ENCODE measurements at places on chromosomes 16 and 17.

DNA sequence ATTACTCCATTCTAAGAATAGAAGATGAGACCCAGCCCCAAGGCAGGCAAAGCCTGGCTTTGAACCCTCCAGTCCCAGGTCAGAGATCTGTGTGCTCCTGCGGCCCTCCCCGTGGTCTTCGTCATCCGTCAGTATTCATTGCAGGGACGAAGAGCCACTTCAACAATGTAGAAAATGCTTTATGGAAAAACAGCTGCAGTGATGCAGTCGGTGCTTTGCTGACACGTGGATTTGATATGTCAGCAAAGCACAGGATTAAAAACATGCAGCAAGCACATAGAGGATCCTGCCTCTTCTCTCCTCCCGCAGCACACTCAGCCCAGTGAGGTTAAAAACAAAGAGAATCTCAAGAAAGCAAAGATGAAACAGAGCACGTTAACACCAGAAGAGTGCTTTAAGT is 117.1 kb upstream of the AXIN2 start:
- DNase-seq: no peak

DNA sequence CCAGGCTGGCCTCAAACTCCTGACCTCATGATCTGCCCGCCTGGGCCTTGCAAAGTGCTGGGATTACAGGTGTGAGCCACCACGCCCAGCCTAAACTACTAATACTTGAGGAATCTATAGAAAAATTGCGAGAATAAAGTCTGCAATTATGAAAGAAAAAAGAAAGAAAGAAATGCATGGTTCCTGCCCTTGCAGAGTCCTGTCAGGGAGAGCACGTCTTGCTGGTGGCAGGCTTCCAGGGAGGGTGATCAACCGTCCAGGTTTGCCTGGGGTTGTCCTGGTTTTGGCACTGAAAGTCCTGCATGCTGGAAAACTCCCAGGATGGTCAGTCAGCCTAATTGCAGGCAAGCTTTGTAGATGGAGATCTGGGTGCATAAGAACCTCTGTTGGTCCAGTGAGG is 21.5 kb upstream of the KIFC3 start:
- DNase-seq: no peak

DNA sequence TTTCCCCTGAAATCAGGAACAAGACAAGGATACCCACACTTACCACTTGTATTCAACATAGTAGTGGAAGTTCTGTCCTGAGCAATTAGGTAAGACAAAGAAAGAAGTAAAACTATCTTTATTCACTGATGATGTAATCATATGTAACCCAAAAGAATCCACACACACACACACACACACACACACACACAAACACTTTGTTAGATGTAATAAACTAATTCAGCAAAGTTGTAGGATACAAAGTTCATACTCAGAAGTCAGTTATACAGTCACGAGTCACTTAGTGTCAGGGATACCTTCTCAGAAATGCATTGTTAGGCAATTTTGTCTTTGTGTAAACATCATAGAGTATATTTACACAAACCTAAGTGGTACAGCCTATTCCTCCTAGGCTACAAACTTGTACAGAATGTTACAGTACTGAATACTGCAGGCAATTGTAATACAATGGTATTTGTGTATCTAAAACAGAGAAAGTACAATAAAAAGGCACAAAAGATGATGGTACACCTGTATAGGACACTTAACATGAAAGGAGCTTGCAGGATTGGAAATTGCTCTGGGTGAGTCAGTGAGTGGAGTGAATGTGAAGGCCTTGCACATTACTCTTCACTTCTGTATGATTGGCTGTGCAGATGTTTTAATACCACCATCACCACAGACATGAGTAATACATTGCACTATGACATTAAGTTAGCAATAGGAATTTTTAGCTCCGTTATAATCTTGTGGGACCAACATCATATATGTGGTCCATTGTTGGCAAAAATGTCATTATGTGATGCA is 370.1 kb downstream of the ZFHX3 start:
- DNase-seq: no peak

- DNase-seq: peak; percentile 23
Measured at GRCh38 chr17:38667099-38667786, 7.5 kb downstream of the EPOP start.

- no peak for DNase-seq
Measured at GRCh38 chr17:17911001-17911613, 61.1 kb downstream of the TOM1L2 start.

DNA sequence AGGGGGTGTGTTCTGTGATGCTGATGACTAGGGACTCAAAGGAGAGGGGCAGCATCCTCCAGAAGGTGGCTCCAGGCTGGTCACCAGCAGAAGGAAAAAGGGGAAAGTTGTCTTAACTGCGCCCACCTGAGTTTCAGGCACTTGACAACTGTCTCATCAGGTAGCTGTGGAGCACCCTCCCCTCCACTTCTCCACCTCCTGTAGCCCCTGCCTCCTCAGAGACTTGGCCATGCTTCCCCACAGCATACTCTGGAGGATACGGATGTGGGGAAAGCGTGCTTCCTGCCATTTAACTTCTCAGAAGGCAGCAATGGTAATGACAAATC is 17.9 kb downstream of the CFAP20 start:
- DNase-seq: no peak

DNA sequence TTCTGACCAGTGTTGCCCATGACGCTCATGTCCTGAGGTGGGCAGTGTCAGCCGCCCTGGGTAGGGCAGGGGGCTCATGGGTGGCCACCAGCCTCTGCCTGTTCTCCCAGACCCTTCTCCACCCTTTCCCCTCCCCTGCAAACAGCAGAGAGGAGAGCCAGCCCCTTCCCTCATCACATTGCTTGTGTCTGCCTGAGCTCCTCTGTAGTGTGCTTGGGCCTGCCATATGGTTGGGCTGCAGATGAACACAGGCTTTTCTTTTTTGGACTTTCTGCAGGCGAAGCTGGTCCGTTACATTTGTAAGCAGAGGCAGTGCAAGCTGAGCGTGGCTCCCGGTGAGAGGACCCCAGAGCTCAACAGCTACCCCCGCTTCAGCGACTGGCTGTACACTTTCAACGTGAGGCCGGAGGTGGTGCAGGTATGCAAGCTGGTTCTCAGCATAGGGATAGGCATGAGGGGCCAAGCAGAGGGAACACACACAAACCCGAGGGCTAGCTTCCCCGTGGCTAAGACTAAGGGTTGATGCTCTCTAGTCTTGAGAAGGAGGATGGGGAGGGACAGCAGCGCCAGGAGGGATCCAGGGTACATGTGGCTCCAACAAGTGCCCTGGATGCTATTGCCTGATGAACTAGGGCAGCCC is 80.6 kb upstream of the LGALS9 start:
- DNase-seq: no peak

- peak; percentile 63 for DNase-seq
Measured at GRCh38 chr16:66933776-66934137, 445 bp downstream of the CIAO2B start.

DNA sequence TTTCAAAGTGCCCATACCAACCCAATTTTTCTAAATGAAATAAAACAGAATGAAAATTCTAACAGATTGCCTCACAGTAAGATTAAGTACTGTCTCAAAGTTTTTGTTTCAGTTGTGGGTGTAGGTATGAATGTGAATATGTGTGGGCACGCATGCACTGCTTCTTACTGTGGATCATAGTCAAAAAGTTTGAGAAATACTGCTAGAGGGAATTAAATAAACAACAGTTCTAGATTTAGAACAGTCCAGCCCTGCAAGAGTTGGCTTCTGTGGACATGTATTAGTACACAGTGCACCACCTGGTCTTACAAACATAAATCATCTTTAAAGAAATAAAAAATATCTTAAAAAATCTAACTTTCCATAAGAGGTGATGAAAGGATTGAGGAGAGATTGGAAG is 8.4 kb downstream of the ZNF652 start:
- DNase-seq: no peak

DNA sequence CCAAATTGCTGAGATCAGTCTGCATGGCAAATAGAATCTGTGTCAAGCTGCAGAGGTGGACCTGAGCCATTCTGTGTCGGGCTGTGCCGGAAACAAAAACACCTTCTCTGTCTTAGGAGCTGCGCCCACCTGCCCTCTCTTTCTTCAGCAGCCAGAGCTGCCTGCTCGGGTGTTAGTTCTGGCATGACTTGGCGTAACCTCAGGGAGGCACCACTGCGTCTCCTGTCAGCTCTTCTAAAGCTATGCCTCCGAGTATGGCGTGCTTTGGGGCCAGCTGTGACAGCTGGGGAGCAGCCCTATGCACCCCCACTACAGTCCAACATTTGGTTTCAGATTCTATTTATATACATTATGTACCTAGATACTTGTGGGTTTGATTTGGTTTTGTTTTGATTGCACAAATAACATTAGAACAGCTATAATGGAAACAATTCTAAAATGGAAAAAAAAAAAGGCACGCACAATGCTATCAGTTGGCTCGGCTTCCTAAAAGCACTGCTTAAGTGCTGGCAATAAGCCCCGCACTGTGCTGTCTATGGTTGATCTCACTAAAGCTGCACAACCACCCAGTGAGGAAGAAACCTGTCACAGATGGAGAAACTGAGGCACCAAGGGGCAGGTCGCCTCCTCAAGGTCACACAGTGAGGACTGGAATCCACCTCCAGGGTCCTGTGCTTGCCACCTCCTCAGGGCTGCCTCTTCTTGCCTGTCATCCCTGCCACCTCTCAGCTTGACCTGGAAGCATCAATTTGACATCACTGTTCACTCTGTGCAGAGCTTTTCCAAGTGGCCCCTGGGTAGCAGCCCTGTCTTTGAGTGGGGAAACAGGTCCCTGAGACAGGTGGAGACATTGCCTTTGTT is 18.7 kb upstream of the ADGRG1 start:
- no peak for DNase-seq

DNA sequence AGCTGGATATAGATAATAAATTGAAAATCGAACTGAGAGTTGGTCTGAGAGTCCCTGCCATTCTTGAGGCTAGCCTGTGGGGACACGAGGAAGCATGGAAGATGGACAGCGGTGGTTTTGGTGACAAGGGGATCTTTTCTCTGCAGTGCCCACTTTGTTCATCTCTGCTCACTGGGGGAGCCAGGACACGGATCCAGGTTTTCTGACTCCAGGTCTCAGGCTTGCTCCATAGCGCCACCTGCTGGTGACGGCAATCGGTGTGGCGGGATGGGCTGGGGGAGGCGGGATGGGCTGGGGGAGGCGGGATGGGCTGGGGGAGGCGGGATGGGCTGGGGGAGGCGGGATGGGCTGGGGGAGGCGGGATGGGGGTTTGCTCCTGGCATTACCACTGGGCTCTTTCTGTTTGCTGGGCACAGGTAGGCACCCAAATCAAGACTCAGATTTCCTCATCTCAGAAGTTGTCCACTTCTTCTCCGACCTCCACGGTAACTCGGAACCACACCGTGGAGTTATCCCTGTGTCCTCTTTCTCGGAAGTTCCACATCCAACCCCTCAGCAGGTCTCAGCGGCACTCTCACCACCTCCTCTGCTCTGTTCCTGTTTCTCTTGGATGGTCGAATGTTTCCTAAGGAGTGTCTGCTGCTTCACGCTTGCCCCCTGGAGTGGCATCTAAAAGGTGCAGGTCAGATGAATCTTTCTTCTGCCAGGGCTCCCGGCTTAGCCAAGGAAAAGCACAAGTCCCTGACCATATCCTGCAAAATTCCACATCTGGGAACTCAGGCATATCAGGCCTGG is 142.4 kb downstream of the CYLD start:
- DNase-seq: no peak

DNA sequence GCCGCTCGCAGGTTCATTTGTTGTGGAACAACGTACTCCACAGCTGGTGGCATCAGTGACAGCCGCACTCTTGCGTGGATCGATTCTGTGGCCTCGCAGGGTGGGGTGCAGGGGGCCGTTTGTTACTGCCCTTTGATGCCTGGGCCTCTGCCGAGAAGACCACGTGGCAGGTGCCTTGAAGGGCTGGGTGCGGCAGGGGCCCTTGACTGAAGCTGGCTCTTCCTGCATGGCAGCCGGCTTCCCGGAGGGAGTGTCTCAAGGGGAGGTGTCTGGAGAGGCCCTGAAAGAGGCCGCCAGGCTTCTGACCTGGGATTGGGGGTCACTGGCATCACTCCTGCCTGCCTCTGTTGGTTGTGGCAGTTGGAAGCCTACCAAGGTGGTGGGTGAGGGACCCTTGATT is 43.8 kb downstream of the TBCD start:
- no peak for DNase-seq

GRCh38 chr17:44354582-44355561 is 8.8 kb downstream of the FAM171A2 start:
- peak; percentile 48 for DNase-seq

DNA sequence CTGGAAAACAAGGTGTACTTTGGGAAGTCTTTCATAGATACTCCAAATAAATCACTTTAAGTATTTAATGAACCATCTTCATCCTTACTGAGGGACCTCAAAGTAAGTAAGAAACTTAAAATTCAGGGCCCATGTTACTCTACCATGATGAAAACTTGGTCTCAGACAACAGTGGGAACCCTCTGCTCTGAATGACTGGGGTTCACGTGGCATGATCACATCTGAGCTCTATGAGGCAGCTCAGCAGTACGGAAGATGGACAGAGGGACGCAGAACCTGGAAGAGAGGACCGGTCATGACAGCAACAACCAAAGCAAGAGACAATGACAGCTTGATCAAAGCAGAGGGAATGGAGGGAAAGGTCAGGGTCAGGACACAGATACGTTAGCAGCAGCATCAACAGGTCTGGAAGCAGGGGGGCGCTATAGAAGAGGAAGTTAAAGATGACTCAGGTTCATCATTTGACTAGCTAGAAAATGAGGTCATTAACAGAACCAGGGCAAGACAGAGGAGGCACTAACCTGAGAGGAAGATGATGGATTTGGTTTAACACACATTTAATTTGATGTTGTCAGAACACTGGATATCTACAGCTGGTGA is 9.5 kb downstream of the XPO6 start:
- no peak for DNase-seq

DNA sequence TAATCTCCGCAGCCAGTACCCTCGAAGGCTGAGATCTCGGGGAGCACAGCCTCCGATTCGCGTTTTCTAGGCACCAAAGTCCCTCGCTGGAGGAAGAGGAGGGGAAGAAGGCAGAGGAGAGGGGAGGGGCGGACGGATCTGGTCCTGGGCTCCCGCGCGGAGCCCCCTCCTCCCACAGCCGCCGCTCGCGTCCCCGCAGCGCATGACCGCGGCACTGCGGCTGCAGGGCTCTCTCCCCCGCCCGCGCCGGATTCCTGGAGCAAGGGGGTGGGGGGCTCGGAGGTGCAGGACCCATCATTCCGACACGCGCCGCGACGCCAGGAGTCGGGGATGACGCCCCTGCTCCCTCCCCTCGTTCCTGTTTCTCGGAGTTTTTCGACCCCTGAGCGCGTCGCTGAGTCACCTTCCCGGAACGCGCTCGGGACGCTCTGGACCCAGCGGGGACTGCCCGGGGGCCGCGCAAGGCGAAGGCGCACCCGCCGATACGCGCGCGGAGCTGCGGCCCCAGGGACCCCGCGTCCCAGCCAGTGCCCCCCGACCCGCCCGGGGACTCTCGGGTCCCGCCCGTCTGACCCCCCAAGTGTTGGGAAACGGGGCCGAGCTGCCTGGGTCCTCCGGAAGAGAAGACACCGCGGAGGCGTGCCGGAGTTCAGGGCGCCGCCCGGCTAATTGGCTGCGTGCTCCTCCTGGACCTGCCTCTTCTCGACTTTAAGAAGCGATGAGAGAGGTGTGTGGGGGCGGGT is 1.4 kb upstream of the SPHK1 start:
- peak; percentile 49 for DNase-seq

- no peak for DNase-seq
Measured at GRCh38 chr17:34387566-34387965, 24.5 kb upstream of the CCL1 start.

- DNase-seq: no peak
Measured at GRCh38 chr17:66625311-66625767, 209.6 kb upstream of the CACNG5 start.
